Neural progenitor cell (in vitro differentiated cells): ENCODE measurements at places on chromosomes 6 and 20. TPM values are rescaled to one million over a fixed set of nuclear protein-coding genes. Genes with fewer than 3 reads are reported as not detected.
A peak's percentile ranks its signal among the peaks of the same experiment; 100 is the strongest.

- H3K36me3 ChIP-seq = peaks cover 11% of the 10 kb centered on the region
- no peak overlapping the region for H3K4me3 ChIP-seq
- no peak overlapping the region for H3K27ac ChIP-seq
- DNase-seq = no peak
- no peaks in the 10 kb centered on the region for H3K4me1 ChIP-seq
- H3K27me3 ChIP-seq = no peaks in the 10 kb centered on the region
Measured at GRCh38 chr6:104788400-104788799, 71.3 kb downstream of the HACE1 start.

- H3K27ac ChIP-seq = no peak overlapping the region
- DNase-seq = no peak
Measured at GRCh38 chr6:145161501-145161900, 573.8 kb downstream of the EPM2A start.

GRCh38 chr6:113397236-113397635, 459.9 kb upstream of the MARCKS start:
- DNase-seq = no peak
- no peaks in the 10 kb centered on the region for H3K27me3 ChIP-seq

DNA sequence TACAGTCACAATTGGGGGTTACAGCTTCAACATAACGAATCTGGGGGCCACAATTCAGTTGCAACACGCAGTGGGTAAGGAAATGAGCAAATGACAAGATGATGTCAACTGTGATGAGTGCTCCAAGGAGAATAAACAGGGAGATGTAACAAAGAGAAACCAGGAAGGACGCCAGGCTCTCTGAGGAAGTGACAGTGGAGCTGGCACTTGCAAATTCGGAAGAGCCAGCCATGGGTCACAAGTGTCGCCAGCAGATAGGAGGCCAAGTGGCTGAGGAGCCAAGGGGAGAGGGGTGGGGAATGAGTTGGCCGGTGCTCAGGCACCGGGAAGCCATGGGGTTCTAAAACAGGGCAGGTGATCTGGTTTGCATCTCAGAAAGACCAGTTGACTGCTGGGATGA, 136.4 kb downstream of the EYA2 start:
- peaks cover 25% of the 10 kb centered on the region for H3K4me1 ChIP-seq
- H3K27me3 ChIP-seq = no peaks in the 10 kb centered on the region
- H3K27ac ChIP-seq = no peak overlapping the region
- no peaks in the 10 kb centered on the region for H3K36me3 ChIP-seq

DNA sequence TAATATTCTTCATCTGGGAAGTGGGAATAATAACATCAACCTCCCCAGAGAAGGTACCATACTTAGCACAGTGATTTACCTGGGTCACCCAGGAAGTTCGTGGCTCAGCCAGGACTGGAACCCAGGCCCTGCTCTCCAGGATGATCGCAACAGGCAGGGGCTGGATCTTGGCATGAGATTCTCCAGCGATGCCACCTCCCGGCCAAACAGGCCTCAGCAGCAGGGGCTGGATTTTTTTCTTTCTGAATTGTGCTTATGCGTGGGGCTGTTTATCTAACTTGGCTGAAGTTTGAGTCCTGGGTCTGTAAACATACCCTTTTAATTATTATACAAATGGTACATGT, 129.5 kb upstream of the PTPN1 start:
- no peak overlapping the region for H3K27ac ChIP-seq
- no peak overlapping the region for H3K4me3 ChIP-seq
- no peaks in the 10 kb centered on the region for H3K36me3 ChIP-seq
- no peaks in the 10 kb centered on the region for H3K27me3 ChIP-seq
- no peaks in the 10 kb centered on the region for H3K4me1 ChIP-seq
- DNase-seq = no peak

- no peak overlapping the region for H3K27ac ChIP-seq
- H3K27me3 ChIP-seq = no peaks in the 10 kb centered on the region
- H3K4me1 ChIP-seq = no peaks in the 10 kb centered on the region
- DNase-seq = no peak
- no peak overlapping the region for H3K4me3 ChIP-seq
Measured at GRCh38 chr20:48015141-48015910, 230.0 kb upstream of the SULF2 start.

DNA sequence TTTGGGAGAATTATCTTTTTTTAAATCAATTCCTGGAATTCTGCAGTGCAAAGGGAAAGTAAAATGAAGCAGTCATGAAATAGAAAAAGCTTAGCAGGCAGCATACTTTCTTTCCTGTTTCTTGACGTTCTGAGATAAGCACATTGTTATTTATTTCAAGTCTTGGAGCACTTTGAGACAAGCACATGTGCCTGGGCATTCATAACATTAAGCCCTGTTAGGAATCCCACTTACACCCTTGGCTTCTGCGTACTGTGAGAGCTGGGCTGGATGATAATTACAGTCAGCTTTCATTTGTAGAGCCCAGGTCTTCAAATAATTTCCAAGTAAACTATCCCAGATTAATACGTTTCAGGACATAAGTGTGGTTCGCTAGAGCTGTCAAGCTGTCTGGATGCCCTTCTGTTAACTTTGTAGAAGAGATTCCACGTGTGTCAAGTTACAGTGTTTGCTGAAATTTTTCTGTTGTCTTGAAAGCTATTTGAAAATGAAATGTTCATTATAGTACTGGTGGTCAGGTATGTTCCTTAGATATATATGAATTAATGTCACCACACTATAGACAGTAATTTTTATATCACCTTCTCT, 8.9 kb downstream of the FARS2 start:
- no peak for DNase-seq
- no peaks in the 10 kb centered on the region for H3K36me3 ChIP-seq
- H3K27me3 ChIP-seq = no peaks in the 10 kb centered on the region
- H3K4me1 ChIP-seq = no peaks in the 10 kb centered on the region
- no peak overlapping the region for H3K4me3 ChIP-seq

- no peaks in the 10 kb centered on the region for H3K4me1 ChIP-seq
- H3K4me3 ChIP-seq = no peak overlapping the region
- DNase-seq = no peak
- H3K27me3 ChIP-seq = no peaks in the 10 kb centered on the region
Measured at GRCh38 chr20:47799116-47799715, 13.9 kb upstream of the SULF2 start.

- no peak for DNase-seq
- no peaks in the 10 kb centered on the region for H3K36me3 ChIP-seq
Measured at GRCh38 chr6:121886223-121886830, 450.9 kb downstream of the GJA1 start.

GRCh38 chr20:41064377-41064776, 35.8 kb downstream of the TOP1 start:
- no peak overlapping the region for H3K27ac ChIP-seq
- peaks cover 29% of the 10 kb centered on the region for H3K36me3 ChIP-seq
- no peak overlapping the region for H3K4me3 ChIP-seq
- H3K4me1 ChIP-seq = no peaks in the 10 kb centered on the region
- no peaks in the 10 kb centered on the region for H3K27me3 ChIP-seq

GRCh38 chr20:54115172-54115854, 44.9 kb upstream of the BCAS1 start:
- no peak overlapping the region for H3K27ac ChIP-seq
- no peaks in the 10 kb centered on the region for H3K4me1 ChIP-seq

GRCh38 chr6:122012578-122012977, 386.9 kb upstream of the HSF2 start:
- no peak for DNase-seq
- no peaks in the 10 kb centered on the region for H3K27me3 ChIP-seq
- H3K27ac ChIP-seq = no peak overlapping the region
- H3K36me3 ChIP-seq = no peaks in the 10 kb centered on the region
- H3K4me3 ChIP-seq = no peak overlapping the region

- H3K4me3 ChIP-seq = no peak overlapping the region
- H3K27me3 ChIP-seq = no peaks in the 10 kb centered on the region
- H3K4me1 ChIP-seq = peaks cover 7% of the 10 kb centered on the region
- H3K27ac ChIP-seq = no peak overlapping the region
Measured at GRCh38 chr20:19828232-19828631, 70.2 kb downstream of the RIN2 start.

- peaks cover 3% of the 10 kb centered on the region for H3K4me1 ChIP-seq
- H3K4me3 ChIP-seq = no peak overlapping the region
- no peak overlapping the region for H3K27ac ChIP-seq
Measured at GRCh38 chr6:114085211-114085610, 114.3 kb upstream of the HDAC2 start.

DNA sequence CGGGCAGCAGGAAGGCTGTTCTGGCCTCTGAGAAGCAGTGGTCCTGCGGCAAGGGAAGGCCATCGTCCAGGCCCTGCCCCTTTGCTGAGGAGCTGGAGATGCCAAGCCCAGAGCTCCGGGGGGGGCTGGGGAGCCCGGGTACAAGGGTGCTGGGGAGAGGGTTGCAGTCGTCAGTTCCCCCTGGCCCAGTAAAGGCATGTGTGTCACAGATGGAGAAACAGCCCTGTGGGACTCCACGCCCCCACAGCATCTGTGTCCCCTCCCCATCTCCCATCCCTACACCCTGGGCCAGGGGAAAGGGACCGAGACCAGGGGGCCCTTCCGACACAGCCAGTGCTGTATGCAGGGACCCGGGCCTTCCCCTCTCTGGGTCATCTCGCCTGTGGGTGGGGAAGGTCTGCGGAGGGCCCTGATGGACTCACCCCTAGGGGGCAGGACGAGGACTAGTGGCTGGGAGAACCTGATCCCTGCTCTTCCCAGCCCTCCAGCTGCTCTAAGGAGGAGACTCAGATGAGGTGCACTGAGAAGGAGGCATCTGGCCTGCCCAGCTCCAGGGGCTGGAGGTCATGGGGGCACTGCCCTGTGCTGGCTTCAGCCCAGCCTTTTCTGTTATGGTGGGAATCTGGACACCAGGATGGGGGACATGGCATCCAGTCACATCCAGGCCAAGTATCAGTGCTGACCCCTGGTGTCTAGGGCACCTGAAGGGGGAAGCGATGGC, 609 bp downstream of the MYL9 start:
- no peaks in the 10 kb centered on the region for H3K27me3 ChIP-seq
- peak overlapping the region; percentile 65 for H3K4me3 ChIP-seq
- peak overlapping the region; percentile 44 for H3K27ac ChIP-seq
- H3K36me3 ChIP-seq = no peaks in the 10 kb centered on the region

LAMA2 gene
- total RNA-seq = 0.68 and 1.5 TPM in 2 replicates

NTSR1 gene
- 0.12 and 0.26 TPM in 2 replicates for total RNA-seq

TAF8 gene
- 38.0 and 43.8 TPM in 2 replicates for total RNA-seq

HTR1E gene
- not detected in 2 replicates for total RNA-seq

RAET1L gene
- total RNA-seq = not detected in 2 replicates

CCN2 gene
- 46.7 and 54.5 TPM in 2 replicates for total RNA-seq

CCND3 gene
- total RNA-seq = 7.6 and 16.2 TPM in 2 replicates

C6orf163 gene
- 2.6 and 3.1 TPM in 2 replicates for total RNA-seq
